Stimulated activated CD8-positive, alpha-beta memory T cell treated with anti-CD3 and anti-CD28 coated beads, Interleukin-4, amount 100 ng/mL, for 24 hours (primary cell): ENCODE measurements at places on chromosomes 4 and X.

DNA sequence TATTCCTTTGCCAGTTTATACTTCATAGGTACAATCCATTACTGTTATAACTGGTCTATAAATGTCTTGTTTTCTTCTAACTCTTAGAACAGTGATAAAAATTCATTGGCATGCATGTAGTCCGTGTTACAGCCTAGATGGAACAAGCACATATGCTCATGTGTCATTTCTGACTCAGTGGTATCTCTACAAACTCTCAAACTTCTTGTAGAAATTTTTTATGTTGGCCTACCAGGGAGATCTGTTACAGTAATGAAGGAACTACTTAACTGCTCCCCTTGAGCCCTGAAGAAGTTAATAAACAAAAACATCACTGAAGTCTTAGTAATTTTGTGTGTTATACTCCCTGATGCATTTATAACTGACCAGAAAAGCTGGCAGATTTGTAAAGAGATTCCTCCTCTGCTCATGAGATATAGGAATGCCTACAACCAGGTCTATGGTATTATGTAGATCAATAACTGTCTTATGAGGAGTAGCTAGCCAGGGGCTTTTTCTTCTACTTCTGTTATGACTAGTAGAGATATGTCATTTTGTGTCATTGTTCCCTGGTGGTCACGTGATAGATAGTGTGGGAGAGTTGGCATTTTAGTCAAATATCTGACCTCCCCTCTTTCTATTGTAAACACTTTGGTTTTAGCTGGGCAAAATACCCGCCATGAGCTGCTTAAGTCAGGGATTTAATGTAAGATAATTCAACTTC, 53.7 kb upstream of the FAAH2 start:
- no peak for DNase-seq

DNA sequence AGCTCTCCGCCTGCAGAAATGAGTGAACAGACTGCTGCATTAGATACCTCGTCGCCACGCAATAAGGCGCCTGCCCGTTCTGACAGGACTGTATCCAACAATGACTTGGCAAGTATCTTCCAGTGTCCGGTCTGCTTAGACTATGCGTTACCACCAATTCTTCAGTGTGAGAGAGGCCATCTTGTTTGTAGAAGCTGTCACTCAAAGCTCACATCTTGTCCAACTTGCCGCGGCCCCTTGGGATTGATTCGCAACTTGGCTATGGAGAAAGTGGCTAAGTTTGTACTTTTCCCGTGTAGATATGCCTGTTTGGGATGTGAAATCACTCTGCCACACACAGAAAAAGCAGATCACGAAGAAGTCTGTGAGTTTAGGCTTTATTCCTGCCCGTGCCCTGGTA, 172.0 kb upstream of the MAGEB16 start:
- no peak for DNase-seq

DNA sequence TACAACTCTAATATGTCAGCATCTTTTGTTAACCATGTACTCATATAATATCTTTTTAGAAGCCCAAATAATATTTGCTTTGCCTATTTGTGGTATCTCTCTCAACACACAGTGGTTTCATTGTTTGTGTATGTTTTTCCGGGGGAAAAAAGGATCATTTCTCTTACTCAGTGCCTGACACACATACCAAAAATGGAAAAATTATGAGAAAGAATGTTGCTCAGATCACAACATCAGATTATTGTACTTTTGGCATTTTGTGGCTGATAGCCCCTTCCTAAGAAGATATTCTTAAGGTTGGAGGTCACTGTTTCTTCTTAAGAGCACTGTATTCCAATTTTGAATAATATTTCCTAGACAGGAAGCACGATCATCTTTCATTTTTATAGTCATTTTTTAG, 93.6 kb downstream of the PDLIM5 start:
- DNase-seq: no peak

DNA sequence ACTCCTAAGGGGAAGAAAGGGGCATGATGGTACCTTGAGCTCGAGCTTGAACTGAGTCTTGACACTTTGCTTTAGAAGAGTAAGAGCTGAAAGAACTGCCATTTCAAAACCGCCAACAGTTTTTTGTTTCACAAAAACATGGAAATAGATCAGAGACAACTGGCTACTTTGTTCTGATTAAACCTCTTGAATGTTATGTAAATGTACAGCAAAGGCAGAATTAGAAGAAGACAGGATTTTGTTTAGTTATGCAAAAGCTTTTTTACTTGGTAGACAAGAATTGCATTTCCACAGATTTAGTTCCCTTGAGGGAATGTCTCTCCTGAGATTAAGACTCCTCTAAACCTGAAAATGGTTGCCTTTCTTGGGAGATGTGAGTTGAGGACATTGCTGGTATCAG, 33.3 kb upstream of the STPG2 start:
- DNase-seq: no peak

- DNase-seq: no peak
Measured at GRCh38 chrX:46770000-46770816, 11.3 kb upstream of the SLC9A7 start.

DNA sequence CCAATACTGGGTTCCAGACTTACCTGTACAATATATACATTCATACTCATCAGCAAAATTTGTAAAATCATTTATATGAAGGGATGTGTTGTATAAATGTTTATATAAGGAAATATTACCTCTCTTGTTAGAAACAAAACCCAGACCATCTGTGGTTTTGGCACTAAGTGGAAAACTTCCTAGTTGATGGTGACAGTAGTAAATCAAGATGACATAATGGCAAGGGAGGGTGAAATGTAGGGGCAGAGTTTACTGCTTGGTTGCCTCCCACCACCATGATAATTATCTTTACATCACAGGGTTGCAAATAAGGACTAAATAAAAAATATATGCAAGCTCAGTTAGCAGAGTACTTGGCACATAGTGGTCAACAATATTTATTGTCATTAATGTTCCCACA, 365.3 kb upstream of the TEX13C start:
- DNase-seq: no peak

GRCh38 chr4:172660251-172660650, 508.4 kb upstream of the GALNT7 start:
- no peak for DNase-seq
